CD4-positive, alpha-beta T cell treated with Interferon gamma for 1 hour (primary cell): ENCODE measurements at places on chromosomes 11 and 22.

DNA sequence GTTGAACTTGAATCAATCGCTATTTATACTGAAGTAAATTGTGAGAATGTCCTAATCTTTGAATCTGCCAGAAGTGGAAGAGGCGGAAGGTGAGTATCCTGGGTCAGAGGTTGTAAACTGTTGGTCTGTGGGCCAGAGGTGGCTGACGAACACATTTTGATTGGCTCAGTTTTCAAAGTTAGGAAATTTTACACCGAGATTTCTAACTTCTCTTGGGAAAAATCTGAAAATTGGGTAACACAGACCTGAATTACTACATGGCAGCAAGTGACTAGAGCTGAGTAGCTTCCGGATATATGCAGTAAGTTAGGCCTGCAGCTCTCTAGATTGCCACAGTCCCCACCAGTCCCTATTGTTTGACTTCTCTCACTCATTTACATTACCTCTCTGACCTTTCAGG lies 56.8 kb upstream of the ALKBH3 start:
- no peak for DNase-seq

- no peak for DNase-seq
Measured at GRCh38 chr22:19942157-19943081, 801 bp upstream of the TXNRD2 start.

- peak; percentile 52 for DNase-seq
Measured at GRCh38 chr11:128482512-128483191, 104.7 kb downstream of the ETS1 start.

DNA sequence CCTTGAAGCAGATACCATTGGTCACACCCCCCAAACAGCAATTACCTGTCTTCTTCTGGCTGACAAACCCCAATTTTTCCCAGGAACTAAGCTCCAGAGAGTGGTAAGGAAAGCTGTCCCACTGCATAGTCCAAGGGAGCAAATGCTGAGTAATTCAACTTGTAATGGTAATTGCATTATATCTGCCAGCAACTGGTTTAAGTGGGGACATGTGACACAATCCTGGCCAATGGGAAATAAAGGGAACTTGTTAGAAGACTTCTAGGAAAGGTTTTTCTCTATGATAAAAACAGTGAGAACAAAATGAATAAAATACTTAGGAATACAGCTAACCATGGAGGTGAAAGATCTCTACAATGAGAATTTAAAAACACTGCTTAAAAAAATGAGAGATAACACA lies 9.5 kb upstream of the ISX start:
- DNase-seq, result no peak

GRCh38 chr11:115276799-115277198 lies 227.4 kb downstream of the CADM1 start:
- no peak for DNase-seq

- DNase-seq, result peak; percentile 63
Measured at GRCh38 chr11:9601037-9601875, 27.8 kb downstream of the WEE1 start.

DNA sequence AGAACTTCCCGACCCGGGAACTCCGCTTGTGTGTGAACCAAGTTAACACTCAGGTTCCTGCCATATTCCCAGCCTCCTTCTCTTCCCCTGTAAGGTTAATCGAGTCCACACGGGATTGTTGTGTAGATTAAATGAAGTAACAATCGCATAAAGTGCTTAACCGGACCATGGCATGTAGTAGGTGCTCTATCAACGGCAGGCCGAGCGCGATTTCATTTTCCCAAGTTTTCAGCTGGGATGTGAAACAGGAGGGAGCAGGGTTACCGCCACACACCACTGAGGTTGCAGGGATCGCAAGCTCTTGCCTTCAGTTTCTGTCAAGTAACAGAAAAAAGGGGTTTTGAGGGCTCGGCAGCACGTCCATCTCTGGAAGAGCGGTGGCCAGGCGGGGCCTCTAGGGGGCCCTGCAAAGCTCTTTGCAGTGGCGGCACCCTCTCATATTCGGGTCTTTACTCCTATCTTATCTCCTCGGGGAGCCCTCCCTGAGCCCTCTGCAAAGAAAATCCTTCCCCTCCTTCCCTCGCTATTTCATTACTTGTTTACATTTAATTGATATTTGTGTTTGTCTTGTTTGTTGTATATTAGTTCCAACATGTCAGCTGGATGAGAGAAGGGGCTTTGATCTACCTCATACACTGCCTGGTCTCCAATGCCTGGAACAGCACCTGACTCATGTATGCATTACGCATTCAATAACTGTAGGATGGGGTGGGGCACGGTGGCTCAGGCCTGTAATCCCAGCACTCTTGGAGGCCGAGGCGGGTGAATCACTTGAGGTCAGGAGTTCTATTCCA lies 816 bp upstream of the PLEKHA7 start:
- no peak for DNase-seq

DNA sequence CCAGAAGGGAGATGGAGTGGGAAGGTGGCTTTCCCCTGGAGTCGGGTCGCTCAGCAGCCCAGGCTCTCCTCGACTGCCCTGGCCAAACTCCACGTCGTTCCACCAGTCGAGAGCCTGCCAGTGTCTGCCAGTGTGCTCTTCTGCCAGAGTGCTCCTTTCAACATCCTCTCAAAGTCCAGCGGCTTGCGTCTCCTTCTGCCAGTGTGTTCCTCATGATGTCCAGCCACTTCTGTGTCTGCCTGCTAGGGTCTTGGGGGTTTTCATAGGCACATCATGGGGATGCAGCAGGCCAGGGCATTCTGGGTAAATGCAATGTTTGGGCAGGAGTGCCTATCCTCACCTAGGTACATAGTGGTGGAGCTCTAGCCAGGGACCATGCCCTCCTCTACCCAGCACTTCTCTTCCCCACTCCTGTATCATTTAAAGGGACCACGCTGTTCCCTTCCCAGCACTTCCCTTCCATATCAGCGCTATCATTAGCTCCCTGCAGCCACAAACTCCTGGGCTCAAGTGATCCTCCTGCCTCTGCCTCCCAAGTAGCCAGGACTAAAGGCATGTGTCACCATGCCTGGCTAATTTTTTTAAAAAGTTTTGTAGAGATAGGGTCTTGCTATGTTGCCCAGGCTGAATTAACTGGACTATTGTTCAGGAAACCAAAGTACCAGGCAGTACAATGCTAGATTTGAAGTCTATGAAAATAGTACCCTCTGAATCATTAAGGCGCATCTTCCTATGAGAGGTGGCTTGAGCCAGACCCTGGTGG lies 62.9 kb upstream of the CLDN5 start:
- no peak for DNase-seq

GRCh38 chr11:57938351-57938750 lies 85.3 kb upstream of the OR9Q1 start:
- no peak for DNase-seq

- no peak for DNase-seq
Measured at GRCh38 chr11:14480716-14481115, 18.9 kb downstream of the COPB1 start.

DNA sequence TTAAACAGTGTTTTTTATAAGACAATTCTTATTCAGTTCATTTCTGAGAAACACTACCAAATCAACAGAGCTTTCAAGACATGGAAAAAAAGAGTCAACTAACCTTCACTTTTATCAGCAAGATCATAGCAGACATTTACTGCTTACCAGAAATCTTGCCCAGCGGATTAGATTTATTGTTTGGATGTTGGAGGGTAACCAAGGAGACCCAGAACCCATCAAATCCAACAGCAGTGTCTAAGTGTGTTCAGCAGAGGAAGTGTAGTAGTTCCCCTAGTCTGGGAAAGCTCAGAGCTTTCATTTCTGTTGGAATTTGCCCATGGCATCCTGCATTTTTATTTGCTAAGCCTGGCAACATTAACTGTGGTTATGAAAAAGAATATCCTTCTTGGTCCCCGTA lies 2.4 kb upstream of the PGM2L1 start:
- DNase-seq, result no peak

- no peak for DNase-seq
Measured at GRCh38 chr22:30284172-30284571, 5.1 kb downstream of the CASTOR1 start.

DNA sequence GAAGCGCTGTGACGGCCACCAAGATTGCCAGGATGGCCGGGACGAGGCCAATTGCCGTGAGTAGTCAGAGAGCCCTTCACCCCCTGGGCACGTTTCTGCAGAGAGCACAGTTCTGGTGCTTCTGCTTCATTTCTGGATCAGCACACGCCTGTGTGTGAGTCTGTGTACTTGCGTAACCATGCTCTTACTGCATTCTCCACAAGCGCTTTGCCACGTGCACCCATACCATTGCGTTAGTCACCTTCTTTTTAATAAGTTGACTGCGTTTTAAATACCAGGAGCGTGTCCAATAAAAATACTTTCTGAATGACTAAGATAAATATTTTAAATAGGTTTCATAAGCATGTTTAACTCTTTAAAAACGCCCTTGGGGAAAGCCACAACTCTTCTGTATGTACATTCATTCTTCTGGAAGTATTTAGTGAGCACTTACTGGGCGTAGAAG lies 143.0 kb upstream of the SORL1-AS1 start:
- DNase-seq, result no peak

GRCh38 chr22:45235101-45235777 lies 5.5 kb downstream of the KIAA0930 start:
- peak; percentile 58 for DNase-seq

DNA sequence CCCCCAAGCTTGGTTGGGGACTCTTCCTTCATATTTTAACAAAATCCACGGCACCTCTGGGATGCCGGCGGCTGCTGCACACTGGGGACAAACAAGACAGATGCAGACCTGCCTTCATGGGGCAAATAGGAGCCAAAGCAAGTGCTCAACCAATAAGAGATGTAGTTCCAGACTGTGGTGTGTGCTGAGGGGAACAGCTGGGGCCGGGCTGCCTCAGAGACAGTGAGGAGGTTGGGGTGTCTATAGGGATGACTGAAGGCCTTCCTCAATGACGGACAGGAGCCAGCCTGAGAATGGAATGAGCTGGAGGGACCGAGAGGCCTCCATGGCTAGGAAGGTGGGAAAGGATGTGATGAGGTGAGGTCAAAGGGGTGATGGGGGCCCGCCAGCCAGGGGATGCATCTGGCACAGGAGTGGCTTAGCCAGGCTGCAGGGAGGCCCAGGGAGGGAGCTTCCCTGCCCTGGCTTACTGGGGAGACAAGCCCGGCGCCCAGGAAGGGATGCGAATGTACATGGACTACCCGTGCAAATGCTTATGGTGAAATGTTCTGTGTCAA lies 10.3 kb upstream of the CTSD start:
- no peak for DNase-seq

DNA sequence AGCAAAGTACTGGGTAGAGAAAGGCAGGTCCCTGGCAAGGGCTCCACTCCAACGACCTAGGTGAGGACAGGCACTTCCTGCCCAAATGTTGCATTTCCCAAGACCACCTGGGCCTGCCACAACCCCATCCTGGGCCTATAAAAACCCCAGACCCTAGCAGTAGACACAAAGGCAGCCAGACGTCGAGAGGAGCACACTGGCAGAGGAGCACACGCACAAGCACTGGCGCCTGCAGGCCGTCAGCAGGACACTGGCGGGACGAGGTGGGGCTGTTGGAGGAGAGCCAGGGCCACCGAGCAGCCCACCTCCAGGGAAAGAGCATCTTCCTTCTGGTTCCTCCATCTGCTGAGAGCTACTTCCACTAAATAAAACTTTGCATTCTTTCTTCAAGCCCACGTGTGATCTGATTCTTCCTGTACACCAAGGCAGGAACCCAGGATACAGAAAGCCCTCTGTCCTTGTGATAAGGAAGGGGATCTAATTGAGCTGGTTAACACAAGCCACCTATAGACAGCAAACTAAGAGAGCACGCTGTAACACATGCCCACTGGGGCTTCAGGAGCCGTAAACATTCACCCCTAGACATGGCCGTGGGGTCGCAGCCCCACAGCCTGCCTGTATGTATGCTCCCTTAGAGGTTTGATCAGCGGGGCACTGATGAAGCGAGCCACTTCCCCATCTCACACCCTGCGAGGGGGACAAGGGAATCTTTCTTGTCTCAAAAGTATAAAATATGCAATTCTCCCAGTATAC lies 89.7 kb upstream of the MTMR2 start:
- DNase-seq, result peak; percentile 7

DNA sequence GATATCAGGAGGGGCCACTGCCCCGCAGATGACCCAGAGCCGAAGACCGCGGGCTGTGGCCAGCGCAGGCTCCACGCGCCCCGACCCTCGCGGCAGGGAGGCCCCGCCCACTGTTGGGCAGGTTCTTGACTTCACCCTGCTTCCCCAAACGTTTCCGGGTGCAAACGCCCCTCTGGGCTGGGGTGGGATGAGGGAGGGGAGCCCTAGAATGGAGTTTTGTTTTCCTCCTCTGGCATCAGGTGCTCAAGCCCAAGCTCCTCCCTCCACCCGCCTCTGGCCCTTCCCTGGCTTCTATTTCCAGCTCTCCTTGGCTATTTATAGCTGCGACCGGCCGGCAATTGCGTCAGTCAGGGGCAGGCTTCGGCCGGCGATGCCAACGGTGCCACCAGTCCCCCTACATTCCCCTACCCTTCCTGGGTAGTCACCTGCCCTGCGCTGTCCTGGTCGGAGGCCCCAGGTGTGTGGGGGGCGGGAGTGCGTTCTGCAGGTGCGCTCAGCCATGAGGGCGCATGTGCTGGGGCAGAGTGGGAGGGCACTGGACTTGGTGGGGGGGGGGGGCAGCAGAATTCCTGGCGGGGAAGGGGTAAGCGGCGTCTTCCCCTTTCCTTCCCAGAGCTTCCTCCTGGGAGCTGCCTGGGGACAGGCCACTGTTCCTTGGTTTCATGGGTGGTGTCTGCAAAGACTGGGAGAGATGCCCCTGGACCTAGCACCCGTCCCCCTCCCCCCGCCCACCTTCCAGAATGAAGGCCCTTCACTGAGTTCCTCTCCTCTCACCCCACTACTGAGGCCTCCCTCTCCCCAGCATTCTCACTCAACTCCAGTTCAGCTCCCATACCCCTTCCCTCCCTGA lies 23.6 kb downstream of the DUSP8 start:
- no peak for DNase-seq

DNA sequence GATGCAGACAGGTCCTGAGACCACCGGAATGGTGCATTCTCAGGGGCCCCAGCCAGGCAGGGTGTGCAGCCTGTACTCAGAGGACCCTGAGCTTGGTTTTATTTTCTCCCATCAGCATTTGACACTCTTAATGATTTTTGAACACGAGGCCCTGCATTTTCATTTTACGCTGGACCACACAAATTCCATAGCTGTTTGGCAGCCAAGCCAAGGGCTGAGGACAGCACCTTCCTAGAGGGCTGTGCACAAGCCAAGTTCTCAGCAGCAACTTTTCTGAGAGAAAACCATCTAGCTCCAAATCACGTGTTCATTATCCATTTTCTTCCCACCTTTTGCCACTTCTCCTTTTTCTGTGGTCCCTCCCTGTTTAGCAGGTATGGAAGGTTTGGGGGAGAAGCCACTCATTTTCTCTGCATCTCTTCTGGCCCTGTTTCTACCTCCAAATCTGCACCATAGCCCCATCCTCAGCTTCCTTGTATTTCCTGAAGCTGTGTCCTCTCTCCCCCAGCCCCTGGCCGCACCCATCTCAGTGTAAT lies 60.4 kb downstream of the TRAF6 start:
- no peak for DNase-seq

GRCh38 chr11:114309517-114309916 lies 13.3 kb downstream of the NNMT start:
- no peak for DNase-seq

GRCh38 chr11:114287154-114287553 lies 9.0 kb upstream of the NNMT start:
- no peak for DNase-seq
